ENCODE measurements at places on chromosomes 7 and 10. TPM values are rescaled to one million over a fixed set of nuclear protein-coding genes. Genes with fewer than 3 reads are reported as not detected.

TYSND1 gene
- 21.4 TPM for total RNA-seq

GRCh38 chr7:123773481-123773880 lies 24.7 kb upstream of the WASL start:
- no peak for DNase-seq

DNA sequence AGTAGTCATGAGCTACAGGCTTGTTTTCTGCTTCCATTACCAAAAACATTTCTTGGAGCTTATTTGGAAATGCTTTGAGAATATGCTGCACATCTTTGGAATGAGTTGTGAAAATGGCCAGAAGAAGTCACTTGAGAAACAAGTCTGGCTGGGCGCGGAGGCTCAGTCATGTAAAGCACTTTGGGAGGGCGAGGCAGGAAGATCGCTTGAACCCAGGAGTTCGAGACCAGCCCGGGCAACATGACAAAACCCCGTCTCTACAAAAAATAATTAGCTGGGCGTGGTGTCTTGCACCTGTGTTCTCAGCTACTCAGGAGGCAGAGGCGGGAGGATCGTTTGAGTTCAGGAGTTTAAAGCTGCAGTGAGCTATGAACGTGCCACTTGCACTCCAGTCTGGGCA lies 882 bp upstream of the CHCHD1 start:
- no peak for DNase-seq

- DNase-seq = no peak
These were observed 55.9 kb upstream of the UNC5B start for GRCh38 chr10:71156436-71156835.

DNA sequence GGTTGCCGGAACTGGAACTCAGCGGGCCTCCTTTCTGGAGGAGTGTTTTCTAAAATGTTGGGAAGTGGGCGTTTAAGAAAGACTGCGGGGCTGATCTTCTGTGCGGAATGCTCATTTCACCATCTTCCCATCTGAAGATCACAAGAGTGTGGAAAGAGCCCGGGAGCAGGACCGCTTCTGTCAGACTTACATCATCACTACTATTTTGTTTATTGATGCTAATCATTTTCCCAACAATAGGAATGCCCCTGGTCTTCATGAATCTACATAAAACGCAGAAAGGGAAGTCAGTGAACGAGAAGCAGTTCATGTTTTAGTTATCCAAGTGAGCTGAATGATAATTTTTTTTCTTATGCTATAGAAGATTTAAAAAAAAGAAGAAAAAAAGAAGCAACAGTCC lies 447.8 kb upstream of the MKI67 start:
- DNase-seq = no peak

MYO1G gene
- 6.0 TPM for total RNA-seq

GIMAP6 gene
- 20.5 TPM for total RNA-seq

- DNase-seq = no peak
These were observed 120.7 kb downstream of the TES start for GRCh38 chr7:116331020-116331419.

DNA sequence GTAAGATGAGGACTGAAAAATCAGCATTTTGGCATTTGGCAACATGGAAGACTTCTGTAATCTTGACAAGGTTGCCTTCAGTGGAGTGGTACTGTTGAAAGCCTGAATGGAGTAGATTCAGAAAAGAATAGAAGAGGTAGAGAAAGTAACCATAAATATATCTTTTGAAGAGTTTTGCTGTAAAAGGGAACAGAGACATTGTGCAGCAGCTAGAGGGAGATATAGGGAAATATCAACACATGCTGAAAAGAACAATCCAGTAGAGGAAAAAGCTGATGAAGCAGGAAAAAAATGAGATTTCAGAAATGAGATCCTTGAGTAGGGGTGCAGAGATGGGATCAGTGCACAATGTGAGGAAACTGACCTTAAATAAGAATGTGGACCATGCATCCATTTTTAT lies 60.0 kb downstream of the RAPGEF5 start:
- no peak for DNase-seq

- no peak for DNase-seq
These were observed 929 bp downstream of the HOXA6 start for GRCh38 chr7:27146491-27147198.

ZNF479 gene
- total RNA-seq = not detected

DNA sequence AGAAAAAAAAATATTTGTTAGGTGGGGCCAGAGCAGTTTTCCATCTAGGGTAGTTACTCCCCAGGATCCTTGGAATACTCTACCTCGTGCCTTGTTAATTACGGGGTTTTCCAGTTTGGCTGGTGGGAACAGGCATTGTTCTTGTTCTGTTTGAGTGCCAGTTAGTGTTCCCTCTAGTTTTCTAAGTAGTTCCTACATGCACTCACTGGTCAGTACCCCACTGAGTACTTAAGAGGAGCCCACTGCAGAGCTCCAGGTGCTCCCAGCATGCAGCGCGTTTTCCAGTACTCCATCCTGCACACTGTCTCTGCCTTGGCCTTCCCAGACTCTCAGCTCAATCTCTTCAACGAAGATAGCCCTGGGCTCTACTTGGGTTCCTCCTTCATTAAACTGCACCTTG lies 58.0 kb downstream of the AHCYL2 start:
- DNase-seq = no peak

- DNase-seq = no peak
These were observed 120.2 kb upstream of the CTTNBP2 start for GRCh38 chr7:117993377-117994003.

VGF gene
- 0.29 TPM for total RNA-seq

DNA sequence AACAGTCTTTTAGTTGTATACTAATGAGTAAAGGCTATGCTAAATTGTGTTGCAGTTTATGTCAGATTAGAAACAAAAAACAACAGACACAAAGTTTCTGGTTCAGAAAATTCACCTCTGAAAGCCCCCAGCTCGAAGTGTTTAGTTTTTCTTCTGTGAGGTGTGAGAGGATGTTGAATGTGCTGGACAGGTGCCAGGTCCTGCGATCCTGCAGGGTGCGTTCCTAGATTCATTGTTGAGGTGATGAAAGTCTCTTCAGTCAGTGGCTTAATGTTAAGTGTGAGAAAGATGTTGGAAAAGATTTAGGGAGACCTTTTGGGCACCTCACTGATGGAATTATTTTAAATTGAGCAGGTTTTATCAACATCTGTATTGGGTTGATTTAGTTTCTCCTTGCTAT lies 287.3 kb downstream of the SDK1 start:
- DNase-seq = no peak

ERVW-1 gene
- not detected for total RNA-seq

DNA sequence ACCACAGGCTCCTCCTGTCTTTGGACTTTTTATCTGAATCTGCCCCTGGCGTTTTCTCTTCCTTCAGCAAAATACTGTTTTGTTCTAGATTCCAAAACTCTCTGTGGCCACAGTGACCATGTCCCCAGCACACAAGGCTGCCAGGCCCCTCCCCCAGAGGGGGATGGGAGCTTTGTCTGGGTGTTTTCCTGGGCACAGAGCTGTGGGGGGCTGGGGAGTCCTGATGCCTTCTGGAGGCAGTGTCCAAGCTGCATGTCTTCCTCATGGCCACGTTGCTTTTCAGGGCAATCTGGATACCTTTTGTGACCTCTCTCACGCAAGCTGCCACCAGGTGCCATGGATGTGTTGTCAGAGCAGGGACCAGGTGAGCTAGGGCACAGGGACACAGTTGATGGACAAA lies 26.2 kb downstream of the ANTXRL start:
- no peak for DNase-seq

GPNMB gene
- total RNA-seq = 72.4 TPM

FFAR4 gene
- 6.1 TPM for total RNA-seq

HTR7 gene
- 1.2 TPM for total RNA-seq

GRM3 gene
- 0.09 TPM for total RNA-seq

COL26A1 gene
- 0.29 TPM for total RNA-seq

ANK3 gene
- 169 TPM for total RNA-seq

GRCh38 chr10:60976687-60977086 lies 32.7 kb upstream of the RHOBTB1 start:
- no peak for DNase-seq

DNA sequence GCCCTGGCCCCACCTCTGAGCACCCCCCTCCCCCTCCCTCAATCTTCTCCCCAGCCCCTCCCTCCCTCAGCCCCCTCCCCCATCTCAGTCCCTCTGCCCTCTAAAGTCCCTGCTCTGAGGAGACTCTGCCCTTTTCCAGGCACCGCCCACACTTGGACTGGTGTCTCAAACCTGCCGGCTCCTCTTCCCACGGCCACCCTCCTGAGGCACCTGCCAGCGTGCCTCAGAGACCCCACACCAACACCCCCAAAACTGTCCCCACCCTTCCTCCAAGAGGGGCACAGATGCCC lies 34.6 kb upstream of the HSPB1 start:
- DNase-seq = no peak

DNA sequence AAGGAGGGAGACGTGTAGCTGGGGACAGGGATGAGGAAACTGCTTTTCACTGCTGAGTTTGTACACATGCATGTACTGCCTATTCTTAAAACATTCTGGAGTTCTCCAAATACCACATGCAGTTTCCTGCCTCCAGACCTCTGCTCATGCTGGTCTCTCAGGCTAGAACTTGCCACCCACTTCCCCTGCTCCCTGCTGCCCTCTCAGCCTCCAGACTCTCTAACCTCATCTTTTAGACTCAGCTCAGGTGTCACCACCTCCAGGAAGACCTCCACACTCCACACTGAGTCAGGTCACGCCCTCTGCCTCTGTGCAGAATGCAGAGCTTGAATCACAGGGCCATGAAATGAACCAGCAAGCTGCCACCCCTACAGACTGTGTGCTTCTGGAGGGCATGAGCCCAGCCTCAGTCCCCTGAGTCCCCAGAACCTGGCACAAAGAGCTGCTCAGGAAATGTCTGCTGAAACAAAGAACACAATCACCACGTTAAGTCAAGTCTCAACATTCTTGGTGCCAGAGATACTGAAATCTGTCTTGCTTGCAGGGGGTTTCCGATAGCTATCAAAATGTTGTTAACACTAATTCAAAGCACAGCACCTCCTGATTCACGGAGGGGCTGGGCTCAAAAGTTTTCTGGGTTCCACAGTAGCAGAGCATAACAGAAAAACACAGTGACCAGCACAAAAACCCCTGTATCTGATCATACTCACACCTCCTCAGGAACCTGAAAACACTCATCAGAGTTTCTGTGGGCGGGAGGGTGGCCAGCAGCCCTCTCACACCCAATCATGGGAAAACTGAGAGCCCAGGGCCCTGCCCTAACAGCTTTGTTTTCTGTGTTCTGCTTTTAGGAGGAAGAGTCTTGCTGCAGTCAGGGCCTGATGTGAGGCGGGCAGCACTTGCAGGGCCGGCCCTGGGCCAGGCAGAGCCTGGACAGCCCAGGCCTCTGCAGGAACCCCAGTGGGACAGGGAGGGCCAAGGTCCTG lies 21.1 kb downstream of the FAM53B start:
- no peak for DNase-seq

- DNase-seq = no peak
These were observed 444.0 kb upstream of the ZMIZ1 start for GRCh38 chr10:78624791-78625190.

GRCh38 chr7:25215694-25216335 lies 12.5 kb downstream of the NPVF start:
- no peak for DNase-seq

JCAD gene
- 25.8 TPM for total RNA-seq

OPN1SW gene
- total RNA-seq = not detected

DIP2C gene
- 31.5 TPM for total RNA-seq

- DNase-seq = no peak
These were observed 10.4 kb downstream of the TMEM270 start for GRCh38 chr7:73871163-73872011.

STEAP1 gene
- total RNA-seq = 13.1 TPM

GRCh38 chr7:158315881-158316280 lies 271.7 kb downstream of the PTPRN2 start:
- DNase-seq = no peak

DNA sequence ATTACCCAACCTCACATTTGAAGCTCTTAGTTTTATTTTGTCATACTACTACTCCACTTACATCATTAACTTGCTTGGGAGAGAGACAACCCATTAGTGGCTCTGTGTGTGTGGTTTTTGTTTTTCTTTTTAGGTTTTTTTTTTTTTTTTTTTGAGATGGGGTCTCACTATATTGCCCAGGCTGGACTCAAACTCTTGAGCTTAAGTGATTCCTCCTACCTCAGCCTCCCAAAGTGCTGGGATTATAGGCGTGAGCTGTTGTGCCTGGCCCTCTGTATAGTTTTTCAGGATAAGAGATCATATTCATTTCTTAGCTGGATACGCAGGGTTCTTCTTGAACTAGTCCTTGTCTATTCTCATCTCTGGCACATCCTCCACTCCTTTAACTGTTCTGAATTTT lies 41.1 kb downstream of the KMT2E start:
- DNase-seq = no peak

DNA sequence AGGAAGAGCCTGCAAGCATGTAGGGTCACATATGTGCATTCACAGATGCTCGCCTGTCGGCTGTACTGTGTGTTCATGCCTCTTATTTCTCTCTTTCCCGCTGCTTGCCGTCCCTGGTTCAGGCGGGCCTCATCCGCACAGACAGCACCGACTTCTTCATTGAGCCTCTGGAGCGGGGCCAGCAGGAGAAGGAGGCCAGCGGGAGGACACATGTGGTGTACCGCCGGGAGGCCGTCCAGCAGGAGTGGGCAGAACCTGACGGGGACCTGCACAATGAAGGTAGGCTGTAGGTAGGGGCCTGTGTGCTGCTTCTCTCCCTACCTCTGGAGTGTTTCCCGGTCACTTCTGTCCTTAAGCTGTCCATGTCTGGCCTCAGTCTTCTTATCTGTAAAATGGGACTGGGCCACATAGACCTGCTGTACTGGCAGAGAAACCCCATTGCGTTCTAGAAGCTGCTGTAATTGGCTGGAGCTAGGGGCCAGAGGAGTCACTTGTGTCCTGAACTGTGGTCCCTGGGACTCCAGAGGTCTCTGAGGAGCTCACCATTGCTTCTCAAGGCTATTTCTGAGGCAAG lies 30.0 kb downstream of the ADAMTS14 start:
- no peak for DNase-seq

- DNase-seq = no peak
These were observed 205.7 kb upstream of the GRM3 start for GRCh38 chr7:86437951-86438450.

- DNase-seq = no peak
These were observed 165.1 kb upstream of the KLF14 start for GRCh38 chr7:130899071-130899560.

AMZ1 gene
- 0.35 TPM for total RNA-seq

WASHC2C gene
- total RNA-seq = 42.9 TPM

GRCh38 chr10:75470901-75471300 lies 39.5 kb downstream of the LRMDA start:
- peak; percentile 37 for DNase-seq

All from mucosa of gallbladder (tissue), 1 donor.